Aortic smooth muscle cell (primary cell): ENCODE measurements at places on chromosomes 3 and 15. TPM values are rescaled to one million over a fixed set of nuclear protein-coding genes. Genes with fewer than 3 reads are reported as not detected.

Gene HRH1
- total RNA-seq = 13.9 and 15.3 TPM in 2 replicates

Gene GPR149
- not detected in 2 replicates for total RNA-seq

Gene IGSF10
- 1.7 and 2.0 TPM in 2 replicates for total RNA-seq

Gene ALPK3
- 1.1 and 2.6 TPM in 2 replicates for total RNA-seq

Gene SLC9C1
- 0.13 and 0.44 TPM in 2 replicates for total RNA-seq

Gene SH3GL3
- total RNA-seq = not detected in 2 replicates

Gene ITIH1
- total RNA-seq = 0.40 and 0.56 TPM in 2 replicates

Gene GPR62
- under 0.01 TPM in 1 of 2 replicates, not detected in the other for total RNA-seq

Gene GOLGA8R
- total RNA-seq = 3.4 and 3.6 TPM in 2 replicates

Gene NR1I2
- under 0.01 and 0.06 TPM in 2 replicates for total RNA-seq

Gene SEMA7A
- 0.87 and 1.5 TPM in 2 replicates for total RNA-seq

Gene LIPH
- 0.87 and 2.0 TPM in 2 replicates for total RNA-seq

Gene FANCD2OS
- not detected in 2 replicates for total RNA-seq

Gene TGM5
- total RNA-seq = not detected in 2 replicates

Gene HGD
- total RNA-seq = 0.19 TPM in 1 of 2 replicates, not detected in the other

Gene COL8A1
- total RNA-seq = 7.2 and 34.6 TPM in 2 replicates

Gene MTFMT
- total RNA-seq = 9.3 and 14.3 TPM in 2 replicates

Gene WNT7A
- total RNA-seq = not detected in 2 replicates

Gene AADACL2
- not detected in 2 replicates for total RNA-seq

Gene BFSP2
- not detected in 2 replicates for total RNA-seq

Gene RPL39L
- total RNA-seq = 33.4 and 55.4 TPM in 2 replicates

Gene SNTN
- not detected in 2 replicates for total RNA-seq

Gene ZNF620
- 2.4 and 2.7 TPM in 2 replicates for total RNA-seq

Gene ADAMTS17
- 15.1 and 15.2 TPM in 2 replicates for total RNA-seq

Gene RARB
- 1.2 and 6.9 TPM in 2 replicates for total RNA-seq

Gene DPPA4
- not detected in 2 replicates for total RNA-seq
